ENCODE measurements at places on chromosomes 4 and X. TPM values are rescaled to one million over a fixed set of nuclear protein-coding genes. Genes with fewer than 3 reads are reported as not detected.

- DNase-seq: no peak
Measured at GRCh38 chr4:2624782-2625530, 88.5 kb downstream of the FAM193A start.

Gene BEND4
- total RNA-seq: not detected

DNA sequence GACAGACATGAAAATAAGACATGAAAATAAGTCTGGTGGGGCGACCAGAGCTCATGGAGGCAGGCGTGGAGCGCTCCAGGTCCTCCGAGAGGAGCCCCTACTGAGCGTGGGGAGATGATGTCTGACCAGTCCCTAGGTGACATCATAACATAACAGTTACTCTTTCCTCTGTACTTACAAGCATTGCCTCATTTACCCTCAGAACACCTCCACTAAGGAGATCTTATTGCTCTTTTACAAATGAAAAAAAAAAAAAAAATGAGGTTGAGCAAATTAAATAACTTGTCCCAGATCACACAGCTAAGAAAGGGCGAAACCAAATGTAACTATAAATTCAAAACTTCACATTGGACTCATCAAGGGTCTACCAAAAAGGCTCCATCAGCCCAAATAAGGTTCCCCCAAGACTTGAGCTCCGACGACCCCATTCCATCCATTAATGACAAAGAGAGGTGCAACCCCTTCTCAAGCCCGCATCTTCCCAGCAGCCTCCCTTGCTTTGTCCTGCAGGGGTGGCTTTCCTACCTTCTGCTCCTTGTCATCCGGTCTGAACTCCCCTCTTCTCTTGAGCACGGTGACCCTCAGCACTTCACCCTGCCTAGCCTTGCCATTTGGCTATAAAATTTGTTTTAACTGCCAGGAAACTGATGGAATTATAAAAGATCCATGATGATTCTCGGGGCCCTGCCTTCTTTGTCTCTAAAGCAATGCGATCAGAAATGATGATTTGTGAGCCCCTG is 246.7 kb downstream of the DHX15 start:
- DNase-seq: no peak

DNA sequence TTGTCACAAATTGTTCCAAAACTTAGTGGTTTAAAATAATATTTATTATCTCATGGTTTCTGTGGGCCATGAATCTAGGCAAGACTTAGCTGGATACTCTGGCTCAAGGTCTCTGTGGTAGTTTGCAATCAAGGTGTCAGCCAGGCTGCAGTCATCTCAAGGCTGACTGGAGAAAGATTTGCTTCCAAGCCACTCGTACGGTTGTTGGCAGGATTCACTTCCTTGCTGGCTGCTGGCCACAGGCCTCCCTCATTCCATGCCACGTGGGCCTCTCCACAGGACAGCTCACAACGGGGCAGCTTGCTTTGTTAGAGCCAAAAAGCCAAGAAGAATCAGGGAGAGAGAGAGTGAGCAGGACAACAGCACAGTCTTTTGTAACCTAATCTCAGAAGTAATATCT is 101.4 kb downstream of the WWC2 start:
- DNase-seq: no peak

DNA sequence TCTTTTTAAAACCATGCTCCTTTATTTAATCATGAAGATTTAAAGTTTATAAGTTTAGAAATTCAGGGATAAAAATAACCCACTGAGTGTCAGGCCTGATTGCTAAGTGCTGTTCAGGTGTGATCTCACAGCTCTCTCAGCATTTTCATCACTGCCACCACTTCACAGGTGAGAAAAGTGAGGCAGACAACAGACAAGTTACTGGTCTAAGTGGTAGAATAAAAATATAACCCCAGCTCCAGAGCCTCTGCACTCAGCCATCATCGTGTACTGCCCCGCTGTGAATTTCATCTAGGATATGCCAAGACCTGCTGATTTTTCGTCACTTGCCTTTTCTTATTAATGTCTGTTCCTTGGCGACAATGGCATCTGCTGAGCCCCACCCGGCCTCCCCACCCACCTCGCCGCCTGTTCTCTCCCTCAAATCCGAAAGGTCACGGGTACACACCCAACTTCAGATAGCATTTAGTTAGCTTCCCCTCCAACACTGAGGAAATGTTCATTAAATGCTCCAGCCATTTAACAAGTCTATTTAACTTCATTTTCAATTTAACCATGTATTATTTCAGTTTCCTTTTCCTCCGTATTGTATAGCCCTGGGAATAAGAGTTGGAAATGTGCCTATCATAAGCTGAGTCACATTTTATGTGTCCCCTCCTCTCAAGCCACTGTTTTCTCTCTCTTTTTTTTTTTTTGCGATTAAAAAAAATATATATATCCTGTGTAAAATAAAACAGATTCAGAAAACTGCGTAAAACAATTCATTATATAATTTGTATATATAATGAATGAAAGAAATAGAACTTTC is 236.5 kb downstream of the CBR4 start:
- DNase-seq: no peak

DNA sequence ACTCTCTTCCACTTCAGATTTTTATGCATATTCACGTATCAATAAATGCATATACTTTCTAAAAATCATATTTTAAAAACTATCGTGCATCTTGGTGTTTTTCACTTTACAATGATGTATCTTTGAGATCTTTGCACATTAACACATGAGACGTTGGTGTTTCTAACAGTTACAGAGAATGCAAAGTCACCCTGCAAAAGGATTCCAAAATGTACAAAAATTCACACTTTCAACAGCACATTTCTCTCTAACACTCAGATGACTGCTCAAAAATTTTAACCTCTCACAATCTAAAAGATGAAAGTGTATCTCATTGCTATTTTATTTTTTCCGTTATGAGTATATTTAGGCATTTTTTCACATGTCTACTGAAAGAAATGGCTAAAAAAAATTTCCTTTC is 38.9 kb downstream of the ELOVL6 start:
- no peak for DNase-seq

- no peak for DNase-seq
Measured at GRCh38 chr4:65651751-65652150, 18.5 kb downstream of the EPHA5 start.

GRCh38 chrX:46255046-46255445 is 290.2 kb downstream of the ZNF674 start:
- DNase-seq: no peak

Gene AMTN
- not detected for total RNA-seq

GRCh38 chrX:75273483-75273882 is 402 bp upstream of the UPRT start:
- DNase-seq: no peak

DNA sequence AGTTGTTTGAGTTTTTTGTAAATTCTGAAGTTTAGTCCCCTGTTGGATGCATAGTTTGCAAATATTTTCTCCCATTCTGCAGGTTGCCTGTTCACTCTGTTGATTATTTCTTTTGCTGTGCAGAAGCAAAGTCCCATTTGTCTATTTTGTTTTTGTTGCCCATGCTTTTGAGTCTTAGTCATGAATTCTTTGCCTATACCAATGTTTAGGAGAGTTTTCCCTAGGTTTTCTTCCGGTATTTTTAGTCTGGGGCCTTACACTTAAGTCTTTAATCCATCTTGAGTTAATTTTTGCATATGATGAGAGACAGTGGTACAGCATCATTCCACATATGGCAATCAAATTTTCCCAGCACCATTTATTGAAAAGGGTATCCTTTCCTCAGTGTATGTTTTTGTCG is 405.8 kb upstream of the RPS6KA3 start:
- no peak for DNase-seq

Gene SMIM10L2A
- 5.0 TPM for total RNA-seq

GRCh38 chrX:34300871-34301270 is 168.8 kb upstream of the FAM47A start:
- DNase-seq: peak; percentile 1

Gene LAP3
- 25.2 TPM for total RNA-seq

- DNase-seq: no peak
Measured at GRCh38 chr4:88690355-88690754, 7.3 kb downstream of the NAP1L5 start.

Data from naive thymus-derived CD4-positive, alpha-beta T cell (primary cell).